Head of caudate nucleus (tissue), 42 donors: ENCODE measurements at places on chromosomes 2 and 18.
A peak's percentile ranks its signal among the peaks of the same experiment; 100 is the strongest.

DNA sequence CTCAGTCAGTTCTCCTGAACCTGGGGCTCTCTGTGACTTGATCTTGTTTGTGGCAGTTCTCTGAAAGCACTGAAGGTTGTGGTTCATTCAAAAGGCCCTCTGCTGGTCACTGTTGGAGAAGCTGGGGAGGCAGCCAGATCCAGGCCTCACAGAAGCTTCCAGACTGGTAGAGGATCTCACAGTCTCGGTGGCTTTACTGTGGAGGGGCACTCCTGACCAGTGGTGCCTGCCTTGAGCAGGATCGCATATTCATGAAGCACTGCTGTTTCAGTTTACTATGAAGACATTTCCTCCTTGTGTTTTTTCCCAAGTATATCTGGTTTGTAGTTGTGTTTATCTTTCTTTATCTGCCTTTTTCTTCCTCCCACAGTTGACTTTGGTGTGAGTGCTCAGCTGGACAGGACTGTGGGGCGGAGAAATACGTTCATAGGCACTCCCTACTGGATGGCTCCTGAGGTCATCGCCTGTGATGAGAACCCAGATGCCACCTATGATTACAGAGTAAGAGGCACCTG lies 133.9 kb downstream of the MAP4K4 start:
- peak; percentile 79 for DNase-seq

- no peak for DNase-seq
These were observed 720.5 kb downstream of the MBD2 start for GRCh38 chr18:53503914-53504441.

GRCh38 chr2:232658217-232658785 lies 24.9 kb downstream of the EFHD1 start:
- no peak for DNase-seq

GRCh38 chr2:97763176-97763845 lies 49.9 kb downstream of the ZAP70 start:
- DNase-seq: no peak

GRCh38 chr18:54883816-54884604 lies 55.7 kb downstream of the RAB27B start:
- no peak for DNase-seq

DNA sequence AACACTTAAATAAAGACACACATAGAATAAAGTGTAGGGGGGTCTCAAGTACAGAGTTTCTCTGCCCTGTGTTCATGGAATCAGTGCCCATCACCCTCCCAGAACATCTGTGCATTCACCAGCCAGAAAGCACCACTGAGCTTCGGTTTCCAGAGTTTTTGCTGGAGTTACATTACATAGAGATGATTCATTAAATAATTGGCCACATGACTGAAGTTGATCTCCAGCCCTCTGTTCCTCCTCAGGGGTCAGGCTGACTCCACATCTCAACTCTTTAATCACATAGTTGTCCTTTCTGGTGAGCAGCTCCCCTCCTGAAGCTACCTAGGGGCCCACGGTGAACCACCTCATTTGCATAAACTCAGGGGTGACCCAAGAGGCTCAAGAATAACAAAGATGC lies 129.8 kb downstream of the METTL4 start:
- DNase-seq: no peak

DNA sequence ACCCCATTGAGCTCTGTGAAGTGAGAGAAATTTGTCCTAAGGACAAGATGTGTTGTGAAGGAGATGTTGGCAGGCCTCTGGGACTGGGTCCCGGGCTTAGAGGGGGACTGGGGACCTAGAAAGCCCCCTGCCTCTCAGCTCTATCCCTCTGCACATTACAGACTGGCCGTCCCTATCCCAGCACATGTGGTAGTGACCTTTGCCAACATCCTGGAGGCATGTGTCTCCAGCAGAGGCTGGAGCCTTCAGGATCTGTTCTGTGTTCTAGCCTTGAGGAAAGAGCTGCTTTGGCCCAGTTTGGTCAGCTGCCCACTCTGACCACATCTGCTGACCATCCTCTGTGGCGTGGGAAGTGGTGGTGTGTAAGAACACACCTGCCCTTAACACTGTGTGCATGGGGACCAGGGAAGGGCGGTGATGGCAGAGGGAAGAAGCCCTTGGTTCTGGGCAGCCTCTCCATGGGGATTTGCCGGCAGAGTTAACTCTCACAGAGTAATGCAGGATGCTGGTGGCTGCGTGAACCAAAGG lies 33.4 kb downstream of the NCK2 start:
- DNase-seq: no peak

- no peak for DNase-seq
These were observed 143.7 kb downstream of the LRATD1 start for GRCh38 chr2:14776216-14776615.

- DNase-seq: no peak
These were observed 26.9 kb upstream of the CDH19 start for GRCh38 chr18:66630831-66631230.

GRCh38 chr2:44553456-44553855 lies 191.7 kb downstream of the CAMKMT start:
- DNase-seq: no peak

GRCh38 chr18:8928044-8928443 lies 174.5 kb upstream of the NDUFV2 start:
- DNase-seq: no peak

GRCh38 chr18:69585696-69586095 lies 185.0 kb downstream of the DOK6 start:
- no peak for DNase-seq

GRCh38 chr18:55220523-55220922 lies 261.3 kb upstream of the CCDC68 start:
- no peak for DNase-seq

DNA sequence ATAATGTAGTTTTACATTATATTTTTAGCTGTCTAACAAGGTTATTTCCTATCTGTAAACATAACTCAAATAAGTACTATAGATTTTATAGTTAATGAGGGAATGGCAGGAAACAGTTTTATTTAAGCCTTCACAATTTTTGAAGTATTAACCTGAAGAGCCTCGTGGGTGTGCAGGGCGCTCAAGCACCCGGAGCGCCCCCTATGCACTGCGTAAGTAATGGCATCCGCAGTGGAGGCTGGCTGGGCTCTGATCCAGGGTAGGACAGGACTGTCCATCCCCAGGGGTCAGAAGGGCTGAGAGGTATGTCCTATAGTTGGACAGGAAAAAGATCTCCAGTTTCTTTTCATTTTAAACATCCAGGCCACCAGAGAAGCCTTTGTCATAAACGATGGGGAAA lies 8.2 kb upstream of the GBX2 start:
- no peak for DNase-seq

- no peak for DNase-seq
These were observed 139.0 kb downstream of the TRIM43 start for GRCh38 chr2:95730813-95731212.

- DNase-seq: peak; percentile 25
These were observed 169.0 kb upstream of the HAAO start for GRCh38 chr2:42961385-42961811.

DNA sequence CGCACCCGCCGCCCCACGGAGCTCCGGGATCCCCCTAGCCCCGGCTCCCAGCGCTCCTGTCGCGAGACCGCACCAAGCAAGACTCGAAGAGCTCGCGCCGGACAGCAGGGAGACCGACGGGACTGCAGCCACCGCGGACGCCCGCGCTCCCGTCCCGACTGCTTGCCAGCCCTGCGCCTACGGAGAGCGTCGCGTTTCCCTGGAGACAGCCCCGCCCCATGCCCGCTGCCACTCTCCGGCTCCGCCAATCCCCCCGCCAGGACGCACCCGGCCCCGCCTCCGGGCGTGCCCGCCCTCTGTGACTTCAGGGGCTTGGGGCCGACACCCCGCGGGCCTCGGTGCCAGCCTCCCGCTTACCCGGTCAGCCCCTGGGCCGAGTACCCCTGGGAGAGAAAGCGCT lies at the start of gene ANKMY1:
Gene ANKMY1, minus strand, starts transcription at position 181 of the 400 bp plus-strand sequence. CDS start 653 bp downstream, outside the sequence.
- peak; percentile 84 for DNase-seq

- DNase-seq: peak; percentile 83
These were observed 206.7 kb downstream of the HDAC4 start for GRCh38 chr2:239193925-239194677.

- no peak for DNase-seq
These were observed 25.4 kb downstream of the ACADL start for GRCh38 chr2:210199854-210200253.

DNA sequence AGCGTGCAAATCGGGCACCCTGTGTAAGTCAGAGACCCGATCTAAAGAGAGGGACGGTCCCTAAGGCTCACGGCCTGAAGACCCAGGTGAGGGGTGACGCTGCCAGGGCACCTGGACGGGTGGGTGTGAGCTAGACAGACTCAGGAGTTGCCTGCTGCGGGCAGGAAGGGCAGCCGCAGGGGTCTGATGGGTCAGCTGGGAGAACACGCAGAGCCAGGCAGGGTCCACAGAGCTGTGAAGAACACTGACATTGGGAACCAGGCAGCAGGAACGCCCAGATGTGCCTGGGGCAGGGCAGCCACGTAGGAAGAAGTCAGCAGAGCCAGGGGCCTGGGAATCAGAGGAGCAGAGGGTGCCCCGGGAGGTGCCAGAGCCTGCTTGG lies 25.9 kb downstream of the HDAC4 start:
- DNase-seq: no peak

DNA sequence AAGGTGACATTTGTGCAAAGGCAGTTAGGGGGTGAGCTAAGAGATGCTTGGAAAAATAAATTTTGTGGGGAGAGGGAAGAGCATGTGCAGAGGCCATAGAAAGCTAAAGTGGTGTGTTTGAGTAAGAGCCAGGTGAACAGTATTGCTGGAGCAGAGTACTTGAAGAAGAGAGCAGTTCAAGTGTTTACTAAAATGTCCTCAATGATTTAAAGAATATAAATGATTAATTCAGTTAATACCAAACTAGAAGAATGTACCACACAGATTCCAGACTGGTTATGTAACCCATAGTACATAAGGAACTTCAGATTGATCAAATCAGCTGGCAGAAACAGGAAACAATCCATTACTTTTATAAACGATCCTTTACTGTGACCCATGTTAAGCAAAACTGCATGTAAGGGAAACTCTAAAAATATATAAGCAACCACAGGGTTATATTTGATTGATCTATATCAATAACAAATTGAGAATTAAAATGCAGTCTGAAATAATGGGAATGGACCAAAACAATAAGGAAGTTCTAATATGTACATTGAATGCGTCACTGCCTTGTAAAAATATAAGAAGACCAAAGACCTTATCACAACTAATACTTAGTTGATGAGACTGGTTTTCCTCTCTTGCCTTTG lies 76.9 kb downstream of the LDAH start:
- no peak for DNase-seq

- no peak for DNase-seq
These were observed 45.5 kb downstream of the PPP3R1 start for GRCh38 chr2:68206793-68207192.

DNA sequence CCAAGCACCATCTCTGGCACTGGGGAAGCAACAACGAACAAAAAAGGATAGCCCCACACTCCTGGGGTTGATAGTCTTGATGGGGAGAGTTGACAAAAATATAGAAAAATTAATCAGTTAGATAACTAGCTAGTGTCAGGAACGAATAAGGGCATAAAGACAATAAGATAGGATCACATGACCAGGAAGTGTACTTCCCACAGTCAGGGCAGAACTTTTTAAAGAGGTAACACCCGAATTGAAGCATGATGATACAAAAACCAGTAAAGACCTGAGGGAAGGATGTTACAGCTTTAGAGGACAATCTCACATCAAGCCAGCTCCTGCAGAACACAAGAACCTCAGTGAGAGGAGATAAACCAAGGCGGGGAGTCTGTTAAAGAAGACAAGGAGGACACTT lies 295.4 kb upstream of the CRIM1 start:
- DNase-seq: no peak

GRCh38 chr18:58975296-58975695 lies 110.6 kb downstream of the ZNF532 start:
- no peak for DNase-seq

- DNase-seq: no peak
These were observed 117.9 kb upstream of the POU3F3 start for GRCh38 chr2:104736026-104736425.

- no peak for DNase-seq
These were observed 32.5 kb upstream of the WIPF1 start for GRCh38 chr2:174630107-174630506.

- DNase-seq: no peak
These were observed 125.8 kb downstream of the NUP35 start for GRCh38 chr2:183250061-183250460.

GRCh38 chr2:203586206-203586605 lies 51.1 kb upstream of the RAPH1 start:
- DNase-seq: no peak

DNA sequence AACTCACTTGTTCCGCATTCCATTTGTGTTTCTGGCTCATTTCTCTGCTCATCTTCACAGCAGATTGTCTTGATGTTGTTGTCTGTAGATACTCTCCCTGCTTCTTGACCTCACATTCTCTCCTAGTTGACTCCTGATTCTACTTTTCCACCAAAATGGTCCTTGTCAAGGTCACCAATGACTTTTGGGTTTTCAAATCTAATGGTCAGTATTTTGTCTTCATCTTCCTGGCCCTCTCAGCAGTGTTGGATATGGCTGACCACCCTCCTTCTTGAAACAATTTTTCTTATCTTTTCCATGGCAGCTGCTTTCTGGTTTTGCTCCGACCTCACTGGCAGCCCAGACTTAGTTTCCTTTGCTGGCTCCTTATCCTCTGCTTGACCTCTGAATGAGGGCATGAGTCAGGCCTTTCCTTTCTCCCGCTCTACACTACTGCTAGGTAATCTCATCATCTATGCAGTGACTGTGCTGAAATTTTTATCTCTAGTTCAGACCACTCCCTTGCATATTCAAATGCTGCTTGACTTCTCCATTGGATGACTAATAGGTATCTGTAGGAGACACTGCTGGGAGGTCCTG lies 386.6 kb upstream of the SPRED2 start:
- no peak for DNase-seq
